ENCODE measurements at places on chromosomes 3 and 15.

DNA sequence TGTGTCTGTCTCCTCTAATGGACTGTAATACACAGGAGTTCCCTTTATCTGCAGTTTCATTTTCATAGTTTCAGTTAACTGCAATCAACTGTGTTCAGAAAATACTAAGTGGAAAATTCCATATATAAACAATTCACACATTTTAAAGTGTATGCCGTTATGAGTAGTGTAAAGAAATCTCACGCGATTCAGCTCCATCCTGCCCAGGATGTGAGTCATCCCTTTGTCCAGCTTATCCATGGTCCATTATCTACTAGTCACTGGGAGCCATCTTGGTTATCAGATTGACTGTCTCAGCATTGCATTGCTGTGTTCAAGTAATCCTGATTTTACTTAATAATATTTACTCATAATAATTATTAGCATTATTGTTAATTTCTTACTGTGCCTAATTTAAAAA, 14.5 kb downstream of the ZPLD1 start:
- DNase-seq, result no peak

DNA sequence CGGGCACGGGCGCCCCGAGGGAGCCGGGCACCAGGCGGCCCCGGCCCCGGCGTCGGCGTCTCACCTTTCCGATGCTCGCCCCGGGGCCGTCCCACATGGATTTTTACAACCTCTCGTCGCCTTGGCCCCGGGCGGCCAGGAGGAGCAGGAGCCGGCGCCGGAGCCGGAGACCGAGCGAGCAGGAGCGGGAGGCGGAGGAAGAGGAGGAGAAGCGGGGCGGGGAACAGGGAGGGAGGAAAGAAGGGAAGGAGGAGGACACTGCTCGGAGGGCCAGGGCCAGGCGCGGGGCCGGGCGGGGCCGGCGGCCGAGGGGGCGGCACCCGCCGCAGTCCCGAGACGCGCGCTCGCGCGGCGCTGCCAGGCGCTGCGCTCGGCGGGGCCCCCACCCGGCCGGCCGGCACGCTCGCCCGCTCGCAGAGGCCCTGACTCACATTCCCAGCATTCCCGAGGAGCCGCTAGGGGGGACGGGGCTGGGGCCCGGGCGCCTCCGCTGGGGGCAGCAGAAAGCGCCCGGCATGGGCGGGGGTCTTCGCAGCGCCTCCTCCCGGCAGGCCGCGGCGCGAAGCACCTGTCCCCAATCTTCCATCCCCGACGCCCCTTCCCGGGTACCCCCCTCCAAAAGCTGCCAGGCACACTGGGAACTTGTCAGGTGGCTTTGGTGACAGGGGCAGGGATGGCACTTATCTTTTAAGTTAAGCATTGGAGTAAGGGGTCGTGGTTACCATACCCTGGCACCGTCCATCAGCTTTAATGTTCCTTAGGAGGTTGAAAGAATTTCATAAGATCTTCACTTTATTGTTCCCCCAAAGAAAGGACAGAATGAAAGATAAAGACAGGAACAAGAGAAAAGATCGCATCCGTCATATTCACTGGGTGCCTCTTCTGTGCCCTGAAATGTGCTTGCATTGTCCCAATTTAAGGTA, at the start of gene ERC2:
ERC2 (minus strand) TSS at position 284 of the 923 bp plus-strand sequence.
- DNase-seq, result no peak

DNA sequence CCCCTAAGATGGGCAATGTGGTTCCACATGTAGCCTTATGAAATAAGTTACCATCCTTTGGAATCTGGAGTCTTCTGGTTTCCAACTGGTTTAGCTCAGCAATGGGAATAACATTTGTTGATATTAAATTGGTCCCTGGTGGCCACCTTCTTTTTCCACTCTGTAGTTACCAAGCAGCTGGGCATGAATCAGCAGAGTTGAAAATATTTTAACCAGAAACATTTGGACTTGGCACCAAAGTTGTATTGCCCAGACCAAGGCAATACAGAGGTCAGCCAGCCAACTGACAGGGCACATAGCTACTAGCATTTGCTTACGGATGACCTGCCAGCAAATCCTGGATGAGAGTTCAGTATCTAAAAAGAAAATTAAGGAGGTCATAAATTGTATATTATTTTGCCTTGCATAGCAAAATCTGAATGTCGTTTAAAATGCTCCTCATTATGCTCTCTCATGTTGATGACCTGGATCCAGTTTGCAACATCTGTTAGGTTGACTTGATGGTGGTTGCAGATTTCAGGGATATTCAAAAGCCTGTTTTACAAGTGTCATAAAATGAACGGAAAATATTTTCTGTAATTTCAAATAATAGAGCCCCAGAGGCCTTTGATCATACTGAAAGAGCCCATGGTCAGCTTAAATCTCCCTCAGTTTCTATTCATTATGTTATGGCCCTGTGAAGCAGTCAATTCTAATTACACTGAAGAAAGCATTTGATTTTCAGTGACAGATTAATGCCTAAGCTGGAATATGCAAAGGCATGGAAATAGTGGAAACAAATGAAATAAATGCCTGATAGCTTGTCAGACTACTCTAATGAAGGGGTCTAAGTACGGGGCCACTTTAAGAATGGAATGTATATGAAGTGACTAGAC, 54.6 kb downstream of the PPM1L start:
- no peak for DNase-seq

- no peak for DNase-seq
Observed at GRCh38 chr3:151345859-151346258, 16.5 kb upstream of the P2RY13 start.

- no peak for DNase-seq
Observed at GRCh38 chr3:123708531-123708930, 123.7 kb upstream of the HACD2 start.

DNA sequence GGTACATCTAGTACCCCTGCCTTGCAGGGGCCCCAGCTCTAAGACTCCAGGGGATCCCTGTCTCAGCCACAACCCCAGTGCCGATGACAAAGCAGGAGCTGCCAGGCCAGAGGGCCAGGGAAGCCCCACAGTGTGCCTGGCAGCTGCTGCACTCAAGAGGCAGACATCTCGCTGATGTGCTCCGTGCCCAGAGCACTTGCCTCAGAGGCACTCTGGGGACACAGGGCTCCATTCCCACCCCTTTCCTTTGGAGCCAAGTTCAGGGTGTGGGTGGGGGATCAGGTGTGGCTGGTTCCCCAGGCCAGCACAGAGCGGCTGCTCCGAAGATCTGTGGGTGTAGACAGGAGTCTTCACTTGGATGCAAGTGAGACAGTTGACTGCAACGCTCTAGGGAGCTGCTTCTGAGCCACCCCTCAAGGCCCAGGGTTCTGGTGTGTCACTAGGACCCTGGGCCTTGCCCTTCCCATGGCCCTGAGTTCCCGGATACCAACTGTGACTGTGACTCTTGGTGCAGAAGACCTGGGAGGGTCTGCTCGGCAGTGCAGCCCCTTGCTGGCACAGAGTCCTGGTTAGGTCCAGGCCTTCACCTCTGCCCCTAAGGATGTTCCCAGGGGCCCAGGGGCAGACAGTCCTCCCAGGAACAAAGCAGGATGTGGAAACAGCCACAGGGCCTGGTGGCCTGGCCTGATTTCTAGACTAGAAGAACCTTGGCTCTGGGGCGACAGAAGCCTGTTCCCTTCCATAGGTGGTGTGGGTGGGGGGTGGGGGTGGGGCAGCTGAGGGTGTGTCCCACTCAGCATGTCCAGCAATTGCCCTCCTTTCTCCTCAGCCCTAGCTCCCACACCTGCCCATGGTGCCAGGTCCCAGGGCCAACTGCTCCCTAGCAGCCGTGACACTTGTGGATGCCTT, 2.5 kb downstream of the NT5DC2 start:
- no peak for DNase-seq

- no peak for DNase-seq
Observed at GRCh38 chr3:182300266-182300665, 493.0 kb upstream of the ATP11B start.

All from T-helper 9 cell (primary cell).